ENCODE measurements at places on chromosomes 1 and 21. TPM values are rescaled to one million over a fixed set of nuclear protein-coding genes. Genes with fewer than 3 reads are reported as not detected.

Gene FMO4
- total RNA-seq = 2.5 TPM

Gene USF1
- total RNA-seq = 79.1 TPM

Gene UHMK1
- 31.4 TPM for total RNA-seq

Gene GJA8
- not detected for total RNA-seq

DNA sequence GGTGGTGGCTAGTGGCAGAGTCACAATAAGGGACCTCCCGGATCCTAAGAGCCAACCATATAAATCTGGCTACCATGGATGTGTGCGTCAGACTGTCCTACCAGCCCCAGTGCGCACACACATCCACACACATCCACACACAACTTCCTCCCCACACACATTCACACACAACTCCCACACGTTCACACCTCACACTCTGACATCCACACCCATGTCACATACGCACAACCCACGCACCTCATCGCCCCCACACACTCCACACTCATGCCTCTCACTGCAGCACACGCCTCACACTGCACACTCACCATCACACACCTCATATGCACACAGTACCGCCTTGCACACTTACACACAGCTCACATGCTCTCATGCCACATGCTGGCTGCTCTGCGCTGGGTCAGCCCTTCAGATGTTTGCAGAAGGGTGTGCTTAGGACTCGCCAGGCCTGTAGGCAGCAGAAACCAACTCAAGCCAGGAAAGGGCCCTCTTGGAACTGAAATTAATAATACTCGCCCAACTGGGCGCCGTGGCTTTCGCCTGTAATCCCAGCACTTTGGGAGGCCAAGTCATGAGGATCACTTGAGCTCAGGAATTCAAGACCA is 3.0 kb downstream of the LDLRAD2 start:
- peak overlapping the region; percentile 68 for H3K4me3 ChIP-seq
- no peak for DNase-seq
- peaks cover 3% of the 10 kb centered on the region for H3K36me3 ChIP-seq
- H3K27ac ChIP-seq = no peak overlapping the region

GRCh38 chr21:46423546-46424038 is 35.1 kb upstream of the DIP2A start:
- DNase-seq = no peak
- no peak overlapping the region for H3K27ac ChIP-seq
- no peaks in the 10 kb centered on the region for H3K4me1 ChIP-seq
- H3K36me3 ChIP-seq = no peaks in the 10 kb centered on the region

GRCh38 chr1:153058826-153059784 is 1.8 kb upstream of the SPRR2A start:
- H3K4me3 ChIP-seq = no peak overlapping the region
- H3K36me3 ChIP-seq = no peaks in the 10 kb centered on the region
